Activated T-cell treated with anti-CD3 and anti-CD28 coated beads, Interleukin-2, amount 50 U/mL, for 24 hours (primary cell): ENCODE measurements at places on chromosomes 2 and 18.

GRCh38 chr2:175599966-175600831 lies 401.9 kb downstream of the LNPK start:
- H3K27ac ChIP-seq = no peak overlapping the region
- no peaks in the 10 kb centered on the region for H3K36me3 ChIP-seq
- DNase-seq = no peak
- no peak overlapping the region for H3K4me3 ChIP-seq

- no peak overlapping the region for H3K27ac ChIP-seq
- H3K4me1 ChIP-seq = peaks cover 19% of the 10 kb centered on the region
- H3K27me3 ChIP-seq = peaks cover 66% of the 10 kb centered on the region
- DNase-seq = no peak
- peak overlapping the region; percentile 76 for H3K4me3 ChIP-seq
Observed at GRCh38 chr2:75559680-75560021, 1.1 kb downstream of the EVA1A start.

- H3K36me3 ChIP-seq = no peaks in the 10 kb centered on the region
- H3K4me3 ChIP-seq = no peak overlapping the region
- no peaks in the 10 kb centered on the region for H3K4me1 ChIP-seq
Observed at GRCh38 chr2:238747557-238747956, 100.3 kb upstream of the TWIST2 start.

DNA sequence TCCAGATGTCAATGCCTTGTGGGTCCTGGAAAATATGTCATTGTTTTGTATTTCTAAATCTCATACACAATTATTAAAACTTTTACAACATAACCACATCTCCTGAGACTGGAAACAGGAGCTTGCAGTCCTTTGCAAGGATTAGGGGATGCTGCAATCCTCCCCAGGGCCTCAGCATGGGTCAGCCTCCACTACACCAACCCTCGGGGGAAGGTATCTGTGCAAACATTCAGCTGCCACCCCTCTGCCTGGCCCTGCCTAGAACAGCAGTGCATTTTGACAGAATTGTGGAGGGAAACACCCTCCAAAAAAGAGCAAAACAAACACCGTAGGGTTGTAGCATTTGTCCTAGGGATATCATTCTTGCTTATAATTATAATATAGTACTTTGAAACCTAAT lies 4.2 kb upstream of the UPP2 start:
- H3K4me3 ChIP-seq = no peak overlapping the region
- H3K36me3 ChIP-seq = no peaks in the 10 kb centered on the region

DNA sequence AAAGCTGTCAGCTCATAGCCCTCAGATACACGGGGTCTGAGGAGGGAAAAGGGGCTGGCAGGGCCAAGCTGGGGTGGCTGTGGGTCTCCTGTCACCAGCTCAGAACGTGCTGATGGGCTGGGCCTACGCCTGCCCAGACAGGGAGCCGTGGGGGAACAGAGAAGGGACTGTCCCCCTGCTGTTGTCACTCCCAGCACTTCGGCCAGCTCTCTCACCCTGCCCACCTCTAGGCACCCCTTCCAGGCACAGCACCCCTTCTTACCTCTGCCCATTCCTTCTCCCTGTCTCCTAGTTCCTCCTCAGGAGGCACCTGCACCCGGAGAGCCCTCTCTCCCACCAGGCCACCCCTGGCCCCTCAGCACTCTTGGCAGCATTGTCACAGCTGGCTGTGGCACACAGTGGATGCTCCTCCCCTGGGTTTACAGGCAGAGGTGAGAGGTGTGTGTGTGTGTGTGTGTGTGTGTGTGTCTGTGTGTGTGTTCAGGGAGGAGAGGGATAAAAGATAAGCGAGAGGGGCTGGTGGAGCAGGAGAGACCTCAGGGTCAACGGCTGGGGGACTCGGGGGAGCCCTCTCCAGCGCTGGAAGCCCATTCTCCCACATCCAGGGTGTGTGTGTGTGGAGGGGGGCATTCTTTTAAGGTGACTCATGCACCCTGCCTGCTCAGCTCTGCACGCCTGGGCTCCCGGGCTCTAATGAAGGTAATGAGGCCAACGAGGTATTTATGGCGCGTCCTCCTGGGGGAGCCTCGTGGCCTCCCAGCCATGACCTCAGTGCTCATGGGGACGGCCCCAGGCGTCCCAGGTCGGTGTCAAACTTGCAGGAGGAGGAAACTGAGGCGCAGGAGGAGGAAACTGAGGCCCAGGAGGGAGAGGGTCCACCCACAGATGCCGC lies 66.1 kb upstream of the SMAD7 start:
- no peak overlapping the region for H3K27ac ChIP-seq
- peak; percentile 14 for DNase-seq
- no peaks in the 10 kb centered on the region for H3K27me3 ChIP-seq
- H3K4me1 ChIP-seq = no peaks in the 10 kb centered on the region

DNA sequence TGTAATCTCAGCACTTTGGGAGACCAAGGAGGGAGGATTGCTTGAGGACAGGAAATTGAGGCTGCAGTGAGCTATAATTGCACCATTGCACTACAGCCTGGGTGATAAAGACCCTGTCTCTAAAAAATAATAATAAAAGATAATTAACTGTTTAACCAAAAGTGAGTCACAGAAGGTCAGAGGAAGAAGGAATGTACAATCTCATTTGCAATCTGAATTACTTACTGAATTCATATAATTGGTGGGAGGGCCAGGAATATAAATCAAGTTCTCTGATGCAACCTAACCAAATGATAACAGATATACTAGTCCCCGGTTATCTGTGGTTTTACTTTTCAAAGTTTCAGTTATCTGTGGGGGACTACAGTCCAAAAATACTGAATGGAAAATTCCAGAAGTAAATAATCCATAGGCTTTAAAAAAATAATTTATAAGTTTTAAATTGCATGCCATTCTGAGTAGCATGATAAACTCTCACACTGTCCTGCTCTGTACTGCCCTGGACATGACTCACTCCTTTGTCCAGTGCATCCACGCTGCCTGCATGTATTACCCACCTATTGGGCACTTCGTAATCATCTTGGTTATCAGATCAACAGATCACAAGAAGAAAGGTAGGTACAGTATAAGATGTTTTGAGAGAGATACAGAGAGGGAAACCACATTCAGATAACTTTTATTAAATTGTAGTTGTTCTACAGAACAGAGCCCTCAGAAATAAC lies 12.8 kb upstream of the MATN3 start:
- DNase-seq = no peak
- H3K4me3 ChIP-seq = no peak overlapping the region
- H3K27ac ChIP-seq = no peak overlapping the region
- H3K4me1 ChIP-seq = no peaks in the 10 kb centered on the region
- no peaks in the 10 kb centered on the region for H3K27me3 ChIP-seq

DNA sequence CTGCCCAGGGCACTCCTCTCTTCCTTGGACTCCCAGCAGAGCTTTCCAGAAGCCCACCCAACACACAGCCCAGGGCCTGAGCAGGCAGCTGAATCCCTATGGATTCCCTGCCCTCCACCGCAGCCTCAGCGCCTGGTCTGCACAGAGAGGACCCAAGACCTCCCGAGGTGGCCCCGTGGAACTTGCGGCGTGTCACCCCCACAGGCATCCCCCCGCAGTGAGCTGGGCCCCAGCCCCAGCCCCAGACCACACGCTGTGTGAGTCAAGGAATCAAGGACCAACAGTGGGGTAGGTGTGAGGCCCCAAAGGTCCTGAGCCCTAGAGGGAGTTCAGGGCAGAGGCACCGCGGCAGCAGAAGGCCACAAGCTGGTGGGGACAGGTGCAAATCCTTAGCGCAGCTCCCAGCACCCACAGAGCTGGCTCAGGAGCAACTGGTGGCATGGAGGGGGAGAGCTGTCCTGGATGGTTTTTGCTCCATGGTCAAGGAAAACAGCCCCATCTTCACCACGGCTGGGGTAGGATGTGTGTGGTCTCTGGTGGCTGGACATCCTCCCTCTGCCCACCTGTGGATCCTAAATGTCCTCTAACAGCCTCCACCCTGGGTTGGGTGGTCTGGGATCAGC lies 8.5 kb downstream of the HS6ST1 start:
- H3K4me3 ChIP-seq = no peak overlapping the region
- H3K27ac ChIP-seq = no peak overlapping the region
- H3K27me3 ChIP-seq = no peaks in the 10 kb centered on the region
- H3K36me3 ChIP-seq = peaks cover 19% of the 10 kb centered on the region
- peak; percentile 21 for DNase-seq

DNA sequence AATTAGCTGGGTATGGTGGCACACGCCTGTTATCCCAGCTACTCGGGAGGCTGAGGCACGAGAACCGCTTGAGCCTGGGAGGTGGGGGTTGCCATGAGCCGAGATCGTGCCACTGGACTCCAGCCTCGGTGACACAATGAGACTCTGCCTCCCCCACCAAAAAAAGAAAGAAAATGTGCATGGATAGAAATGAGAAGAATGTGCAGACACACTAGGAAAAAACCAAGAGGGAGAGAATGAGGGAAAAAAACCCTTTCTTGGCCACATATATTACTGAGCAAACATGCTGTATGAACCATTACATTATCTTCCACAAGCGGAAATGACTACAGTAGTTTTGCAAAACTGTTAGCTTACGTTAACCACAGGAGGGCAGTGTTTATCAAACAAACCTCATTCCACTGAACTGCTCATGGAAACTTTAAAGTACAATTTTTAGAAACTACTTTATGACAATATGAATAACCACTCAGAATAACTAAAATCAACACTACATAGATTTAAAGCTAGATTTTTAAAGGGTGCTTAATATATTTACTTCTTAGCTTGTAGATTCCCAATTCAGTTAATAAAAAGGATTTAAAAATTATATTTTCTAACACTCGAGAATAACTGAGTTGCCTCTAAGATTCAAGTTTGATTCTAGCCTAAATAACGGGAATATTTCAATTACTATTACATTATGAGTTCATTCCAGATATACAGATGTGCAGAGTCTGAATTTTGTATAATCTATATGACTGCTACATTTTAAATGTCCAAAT lies 26.4 kb downstream of the ASXL2 start:
- peak overlapping the region; percentile 70 for H3K4me3 ChIP-seq
- DNase-seq = peak; percentile 56
- H3K4me1 ChIP-seq = peaks cover 54% of the 10 kb centered on the region
- peaks cover 14% of the 10 kb centered on the region for H3K36me3 ChIP-seq
- H3K27me3 ChIP-seq = no peaks in the 10 kb centered on the region
- H3K27ac ChIP-seq = peak overlapping the region; percentile 94

DNA sequence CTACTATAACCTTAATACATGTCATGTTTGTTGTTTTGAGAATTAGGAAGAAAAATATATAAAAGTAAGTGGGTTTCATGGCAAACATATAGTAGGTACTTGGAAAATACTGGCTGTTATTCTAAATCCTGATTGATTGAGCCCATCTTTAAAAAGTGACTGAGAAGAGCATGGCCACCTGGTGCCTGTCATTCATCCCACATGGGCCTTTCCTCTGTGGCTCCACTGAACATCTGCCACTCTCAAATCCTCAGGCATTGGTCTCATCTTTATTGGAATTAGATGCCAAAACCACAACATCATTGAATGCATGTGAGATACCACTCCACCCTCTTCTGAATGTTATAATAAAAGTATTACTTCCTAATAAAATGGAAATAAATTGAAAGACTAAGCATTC lies 101.6 kb upstream of the TTN start:
- H3K36me3 ChIP-seq = peaks cover 9% of the 10 kb centered on the region
- H3K4me1 ChIP-seq = peaks cover 9% of the 10 kb centered on the region
- H3K27ac ChIP-seq = no peak overlapping the region
- no peaks in the 10 kb centered on the region for H3K27me3 ChIP-seq

DNA sequence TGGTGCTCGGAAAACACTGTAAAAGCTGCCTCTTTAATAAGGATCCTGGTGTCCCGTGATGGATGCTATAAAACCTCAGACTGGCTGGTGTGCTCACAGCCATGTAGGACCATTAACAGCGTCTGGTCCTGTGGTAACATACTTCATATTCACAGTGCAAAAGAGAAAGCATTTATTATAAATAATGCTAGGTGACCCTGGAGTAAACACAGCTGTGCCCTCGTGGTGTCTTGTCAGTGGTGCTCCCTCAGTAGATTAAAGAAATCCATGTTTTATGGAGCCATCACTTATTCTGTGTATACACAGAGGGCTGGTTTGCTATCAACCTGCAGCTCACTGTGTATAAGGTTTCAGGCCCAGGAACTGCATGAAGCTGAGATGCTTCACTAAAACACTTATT lies 106.9 kb downstream of the CDK15 start:
- no peaks in the 10 kb centered on the region for H3K27me3 ChIP-seq
- peaks cover 10% of the 10 kb centered on the region for H3K4me1 ChIP-seq
- H3K27ac ChIP-seq = no peak overlapping the region
- no peak for DNase-seq
- H3K36me3 ChIP-seq = no peaks in the 10 kb centered on the region
- H3K4me3 ChIP-seq = no peak overlapping the region

- no peak for DNase-seq
- H3K4me3 ChIP-seq = no peak overlapping the region
- H3K27ac ChIP-seq = no peak overlapping the region
- peaks cover 31% of the 10 kb centered on the region for H3K27me3 ChIP-seq
- H3K4me1 ChIP-seq = no peaks in the 10 kb centered on the region
Observed at GRCh38 chr2:98161186-98161585, 74.2 kb downstream of the VWA3B start.

GRCh38 chr18:77487951-77488740 lies 238.5 kb downstream of the GALR1 start:
- no peak for DNase-seq
- H3K27ac ChIP-seq = no peak overlapping the region
- H3K4me3 ChIP-seq = no peak overlapping the region
- peaks cover 3% of the 10 kb centered on the region for H3K4me1 ChIP-seq
- H3K27me3 ChIP-seq = peaks cover 60% of the 10 kb centered on the region

GRCh38 chr2:113112441-113112840 lies 15.0 kb upstream of the IL1RN start:
- no peaks in the 10 kb centered on the region for H3K36me3 ChIP-seq
- no peak for DNase-seq
- H3K4me3 ChIP-seq = no peak overlapping the region
- H3K4me1 ChIP-seq = peaks cover 14% of the 10 kb centered on the region
- H3K27me3 ChIP-seq = no peaks in the 10 kb centered on the region

DNA sequence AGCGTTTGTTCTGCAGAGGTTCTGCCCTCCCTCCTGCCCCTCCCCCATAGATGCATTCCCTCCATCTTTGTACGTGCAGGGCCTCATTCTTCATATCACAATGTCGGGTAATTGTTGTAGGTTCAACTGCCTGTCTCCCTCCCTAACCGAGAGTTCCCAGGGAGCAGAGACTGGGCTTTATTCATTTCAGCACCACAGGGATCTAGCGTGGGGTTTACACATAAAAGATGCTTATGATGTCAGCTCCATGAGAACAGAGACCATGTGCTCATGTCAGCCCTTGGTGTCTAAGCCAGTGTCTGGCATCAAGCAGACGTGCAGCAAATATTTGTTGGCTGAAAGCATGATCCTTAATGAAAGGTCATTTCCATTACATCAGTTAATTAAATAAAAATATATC lies 298.9 kb upstream of the TRIB2 start:
- no peak for DNase-seq
- H3K36me3 ChIP-seq = no peaks in the 10 kb centered on the region
- H3K27ac ChIP-seq = no peak overlapping the region
- H3K27me3 ChIP-seq = no peaks in the 10 kb centered on the region
